Esophagus muscularis mucosa (tissue), 4 donors: ENCODE measurements at places on chromosomes 3 and 15.

DNA sequence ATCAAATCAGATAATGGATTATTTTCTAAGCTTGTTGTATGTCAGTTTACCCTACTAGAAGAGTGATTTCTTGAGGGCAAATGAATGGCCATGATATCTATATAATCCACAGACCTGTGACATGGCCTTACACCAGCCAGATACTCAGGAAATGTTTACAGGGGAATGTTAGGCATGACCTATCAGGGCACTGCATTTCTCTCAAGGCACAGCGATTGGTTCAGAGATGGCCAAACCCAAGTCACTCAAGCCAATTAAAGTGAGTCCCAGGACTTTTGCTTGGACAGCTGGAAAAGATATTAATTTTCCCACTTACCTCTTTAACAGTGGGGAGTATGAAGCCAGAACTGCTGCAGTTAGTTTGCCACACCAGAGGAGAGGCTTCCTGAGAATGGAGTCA lies 28.7 kb upstream of the GATA2 start:
- no peak for DNase-seq

DNA sequence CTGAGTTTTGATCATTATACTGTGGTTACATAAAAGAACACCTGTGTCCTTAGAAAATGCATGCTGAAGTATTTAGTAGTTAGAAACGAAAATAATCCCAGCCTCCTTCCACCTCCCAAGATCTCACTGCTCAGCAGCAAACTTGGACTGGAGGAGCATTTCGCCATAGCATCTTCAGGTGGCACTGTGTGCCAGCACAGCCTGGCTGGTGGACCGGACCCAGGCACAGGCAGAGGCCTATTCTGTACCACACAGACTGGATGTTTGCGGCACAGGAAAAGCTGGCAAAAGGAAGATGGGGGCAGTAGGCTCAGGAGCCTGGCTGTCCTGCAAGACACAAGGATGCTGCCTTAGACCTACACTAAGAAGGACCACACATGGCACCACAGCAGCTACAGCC lies 10.2 kb downstream of the STIMATE start:
- no peak for DNase-seq

- no peak for DNase-seq
Measured at GRCh38 chr3:196563721-196564225, 4.6 kb downstream of the WDR53 start.

DNA sequence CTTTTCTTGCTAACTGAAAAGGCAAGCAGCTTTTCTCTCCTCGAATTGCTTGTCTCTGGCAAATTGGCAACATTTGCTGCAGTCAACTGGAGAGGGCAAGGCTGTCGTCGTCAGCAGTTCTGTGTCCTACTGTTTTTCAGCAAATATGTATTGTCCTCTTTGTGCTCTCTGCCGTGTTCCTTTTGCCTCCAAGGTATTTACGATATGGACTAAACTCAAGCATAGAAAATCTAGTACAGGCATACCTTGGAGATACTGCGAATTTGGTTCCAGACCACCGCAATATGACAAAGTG lies 558 bp upstream of the SLC30A4 start:
- DNase-seq: no peak
